ENCODE measurements at places on chromosomes 2 and 18.

DNA sequence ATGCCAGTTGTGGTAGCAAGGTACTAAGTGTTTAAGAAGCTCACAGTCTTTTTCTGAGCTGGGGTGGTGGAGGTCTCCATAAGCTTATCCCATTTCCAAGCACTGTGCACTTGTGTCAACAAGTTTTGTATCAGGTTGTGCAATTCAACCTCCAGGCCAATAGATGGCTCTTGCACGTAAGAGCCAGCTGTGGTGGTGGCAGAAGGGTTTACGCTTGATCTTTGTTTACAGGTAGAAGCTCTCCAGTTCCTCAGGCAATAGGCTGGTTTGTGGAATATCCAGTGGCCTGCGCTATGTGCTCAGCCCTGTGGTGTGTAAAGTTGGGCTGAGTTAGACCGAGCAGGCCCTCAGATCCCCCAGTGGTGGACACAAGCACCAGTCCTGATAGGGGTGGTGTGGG, 89.7 kb upstream of the CNTNAP5 start:
- DNase-seq, result no peak

- no peak for DNase-seq
Measured at GRCh38 chr2:98702127-98702802, 28.7 kb downstream of the MGAT4A start.

GRCh38 chr2:96528006-96528699, 8.4 kb upstream of the ARID5A start:
- no peak for DNase-seq

DNA sequence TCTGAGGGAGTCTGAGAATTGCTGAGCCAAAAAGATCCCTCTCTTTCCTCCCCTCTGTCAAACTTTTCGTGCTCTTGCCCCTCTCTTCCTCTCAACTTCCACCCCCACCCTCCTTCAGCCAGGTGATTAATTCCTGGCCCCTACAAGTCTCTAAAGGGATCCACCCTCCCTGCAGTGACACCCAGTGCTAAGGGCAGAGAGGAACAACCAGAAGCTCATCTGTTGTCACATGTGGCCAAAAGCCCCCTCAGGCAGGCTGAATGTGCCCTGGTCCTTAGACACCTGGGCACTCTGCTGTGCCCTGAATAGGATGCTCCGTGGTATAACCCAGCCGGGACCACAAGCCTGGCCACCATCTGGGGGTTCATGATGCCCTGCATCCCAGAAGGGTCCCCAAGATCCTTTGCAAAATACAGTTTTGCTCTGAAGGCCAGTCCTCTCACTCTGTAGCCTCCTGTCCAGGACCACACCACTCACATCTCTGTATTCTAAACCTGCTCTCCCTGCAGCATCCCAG, 234.4 kb downstream of the BCL11A start:
- DNase-seq, result no peak

DNA sequence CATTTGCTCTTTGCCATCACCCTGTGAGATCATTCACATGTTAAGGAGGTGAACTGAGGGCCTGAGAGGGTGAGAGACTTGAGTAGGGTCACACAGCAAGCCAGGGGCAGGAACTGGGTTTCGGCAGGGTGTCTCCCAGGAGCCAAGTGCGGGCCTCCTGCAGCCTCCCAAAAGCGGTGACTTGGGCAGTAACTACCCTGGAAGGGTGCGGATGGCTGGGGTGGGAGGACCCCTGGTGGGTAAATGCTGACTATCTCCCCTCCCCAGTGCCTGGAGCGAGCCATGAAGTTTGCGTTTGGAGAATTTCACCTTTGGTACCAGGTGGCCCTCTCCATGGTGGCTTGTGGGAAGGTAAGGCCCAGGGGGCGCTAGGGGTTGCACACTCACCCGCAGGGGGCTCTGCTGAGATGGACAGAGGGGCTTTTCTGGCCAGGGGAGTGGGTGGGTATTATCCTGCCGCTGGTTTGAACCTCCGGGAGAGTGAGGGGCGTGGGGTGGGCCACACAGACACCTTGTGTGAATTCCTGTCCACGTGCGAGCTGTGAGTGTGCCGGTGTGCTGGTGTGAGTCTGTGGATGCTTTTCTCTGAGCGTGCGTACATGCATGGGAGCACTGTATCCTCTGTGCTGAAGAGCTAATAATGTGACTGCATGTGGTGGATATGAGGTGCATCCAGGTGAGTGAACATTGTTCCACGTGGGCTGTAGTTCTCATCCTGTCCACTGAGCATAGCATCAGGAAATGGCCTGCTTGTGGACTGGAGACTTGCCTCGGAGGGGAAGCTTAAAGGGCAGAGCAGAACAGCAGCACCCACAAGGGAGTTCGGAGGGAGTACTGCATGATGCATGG, 91.0 kb upstream of the MCFD2 start:
- DNase-seq, result no peak

DNA sequence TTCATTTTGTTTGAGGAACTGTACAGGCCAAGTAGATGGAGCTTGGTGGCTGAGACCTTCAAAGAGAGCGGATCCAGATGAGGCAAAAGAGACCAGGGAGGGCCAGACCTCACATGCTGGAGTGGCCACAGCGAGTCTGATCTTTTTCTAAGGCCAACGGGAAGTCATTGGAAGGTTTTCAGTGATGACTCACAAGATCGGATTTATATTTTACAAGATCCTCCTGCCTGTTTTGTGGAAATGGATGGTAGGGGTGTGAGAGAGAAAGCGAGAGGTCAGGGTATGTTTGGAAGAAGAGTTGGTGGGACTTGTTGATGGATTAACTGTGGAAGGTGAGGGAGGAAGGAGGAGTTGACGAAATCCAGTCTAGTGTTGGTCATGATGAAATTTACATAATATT, 44.6 kb upstream of the TUBA3D start:
- DNase-seq, result no peak

- no peak for DNase-seq
Measured at GRCh38 chr2:127371037-127371436, 16.7 kb downstream of the MAP3K2 start.

- DNase-seq, result no peak
Measured at GRCh38 chr2:222305516-222306392, 7.0 kb upstream of the PAX3 start.

GRCh38 chr2:25043241-25043867, 1.5 kb downstream of the EFR3B start:
- no peak for DNase-seq
